Stomach (tissue), 19 donors: ENCODE measurements at places on chromosomes 5 and 9. TPM values are rescaled to one million over a fixed set of nuclear protein-coding genes. Genes with fewer than 3 reads are reported as not detected.
A peak's percentile ranks its signal among the peaks of the same experiment; 100 is the strongest.

DNA sequence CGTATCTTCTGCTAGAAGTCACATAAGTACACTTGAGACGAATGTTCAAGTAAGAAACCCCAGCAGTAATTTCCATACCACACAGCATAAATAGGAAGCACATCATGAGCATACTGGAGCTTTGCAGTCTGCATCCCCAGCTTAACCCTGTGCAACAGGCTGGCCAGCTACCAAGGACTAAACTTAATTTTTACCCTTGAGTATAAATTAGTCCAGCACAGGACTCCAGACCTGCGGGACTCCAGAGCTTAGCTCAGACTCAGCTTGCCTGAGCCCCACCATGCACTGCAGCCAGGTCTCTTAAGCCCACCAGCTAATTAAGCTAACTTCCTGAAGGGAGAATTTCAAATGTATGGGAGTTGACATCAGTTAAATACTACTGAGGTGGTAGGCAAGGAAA is 491.0 kb downstream of the ARHGEF28 start:
- no peak for DNase-seq

DNA sequence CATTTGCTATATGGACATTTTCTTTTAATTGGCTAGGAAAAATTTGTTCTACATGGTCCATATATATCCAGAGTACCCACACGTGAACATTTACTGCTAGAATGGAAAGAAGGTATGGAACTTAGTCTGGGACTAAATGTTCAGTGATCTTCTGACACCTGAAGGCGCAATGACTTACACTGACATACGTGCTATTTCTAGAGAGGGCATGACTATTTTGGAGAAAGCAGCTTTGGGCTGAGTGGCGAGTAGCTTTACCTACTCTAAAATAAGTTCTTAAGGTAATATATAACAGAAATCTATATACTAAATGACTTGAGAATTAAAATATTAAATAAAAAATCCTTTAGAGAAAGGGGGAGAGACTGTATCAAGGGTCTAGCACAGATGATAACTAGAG is 10.4 kb downstream of the NNT start:
- no peak for DNase-seq

DNA sequence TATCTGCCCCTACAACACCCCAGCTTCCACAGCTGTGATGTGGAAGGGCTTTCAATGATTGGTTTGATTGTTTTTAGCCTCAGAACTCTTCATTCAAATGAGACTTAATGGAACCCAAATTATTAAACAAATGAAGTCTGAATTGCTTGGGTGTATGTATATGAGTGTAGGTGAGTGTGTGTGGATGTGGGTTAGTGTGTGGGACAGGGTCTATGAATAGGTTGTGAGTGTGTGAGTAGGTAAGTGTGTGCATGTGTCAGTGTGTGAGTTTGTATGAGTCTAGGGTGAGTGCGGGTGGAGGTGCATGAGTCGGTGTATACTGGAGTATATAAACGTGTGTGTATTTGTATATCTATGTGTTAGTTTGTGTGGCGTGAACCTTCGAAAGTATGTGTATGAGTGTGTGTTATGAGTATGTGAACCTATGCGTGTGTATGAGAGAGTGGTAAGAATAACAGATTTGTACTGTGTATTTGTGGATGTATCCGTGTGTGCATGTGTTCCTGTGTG is 26.9 kb downstream of the COL15A1 start:
- DNase-seq: no peak

DNA sequence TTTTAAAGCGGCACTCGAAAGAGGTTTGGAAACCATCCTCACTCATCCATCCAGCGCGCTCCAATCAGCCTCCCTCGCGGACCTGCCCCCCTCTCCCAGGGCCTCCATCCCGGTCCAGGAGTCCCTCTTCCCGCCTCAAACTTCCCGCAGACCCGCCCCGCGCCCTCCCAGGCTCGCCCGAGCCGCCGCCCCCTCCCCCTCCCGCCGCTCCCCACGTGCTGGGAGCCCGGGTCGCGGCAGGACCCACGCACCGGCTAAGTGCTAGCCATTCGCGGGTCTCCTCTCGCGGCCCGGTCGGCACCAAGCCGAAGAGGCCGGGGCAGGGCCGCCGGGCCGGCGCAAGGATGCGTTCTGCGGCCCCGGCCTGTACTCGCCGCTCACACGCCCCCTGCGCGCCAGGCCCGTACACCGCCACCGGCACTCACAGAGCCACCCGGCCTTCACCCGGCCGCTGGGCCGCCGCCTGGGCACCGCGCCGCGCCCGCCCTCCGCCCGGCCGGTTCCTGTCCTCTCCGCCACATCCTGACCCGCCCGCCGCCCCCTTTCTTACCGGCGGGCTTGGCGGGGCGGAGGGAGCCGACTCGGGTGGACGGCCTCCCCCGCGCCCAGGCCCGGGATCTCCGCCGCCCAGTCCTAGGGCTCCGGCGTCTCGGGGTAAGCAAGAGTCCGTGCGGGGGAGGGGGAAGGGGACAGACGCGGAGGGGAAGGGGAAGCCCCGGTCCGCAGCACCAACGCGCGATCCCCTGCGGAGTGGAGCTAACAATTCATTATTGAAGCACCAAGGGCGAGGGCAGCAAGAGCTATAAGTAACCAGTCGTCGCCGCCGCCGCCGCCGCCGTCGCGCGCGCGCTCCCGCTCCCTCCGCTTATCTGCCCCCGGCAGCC is 576 bp downstream of the CHD1 start:
- DNase-seq: peak; percentile 57

- no peak for DNase-seq
Measured at GRCh38 chr5:90437663-90438062, 28.1 kb upstream of the CETN3 start.

GRCh38 chr9:18423791-18424531 is 50.0 kb upstream of the ADAMTSL1 start:
- no peak for DNase-seq

GRCh38 chr5:111223101-111223786 is 940 bp upstream of the CAMK4 start:
- DNase-seq: no peak

DNA sequence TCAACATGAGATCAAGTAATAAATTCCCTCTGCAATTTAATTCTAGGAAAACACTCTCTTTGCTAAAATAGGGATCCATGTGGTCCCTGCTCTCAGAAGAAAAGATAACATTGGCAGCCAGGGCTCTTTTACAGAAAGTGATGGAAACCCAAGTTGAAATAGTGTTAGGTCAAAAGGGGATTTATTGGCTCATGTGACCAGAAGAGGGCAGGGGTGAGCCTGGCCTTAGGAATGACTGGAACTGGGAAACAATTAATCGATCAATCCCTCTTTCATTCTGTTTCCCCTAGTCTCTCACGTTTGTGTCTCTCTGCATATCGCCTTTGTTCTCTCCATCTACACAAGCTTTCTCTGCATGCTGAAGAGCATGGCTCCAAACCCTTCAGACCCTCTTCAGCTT is 58.3 kb upstream of the ALDH1B1 start:
- DNase-seq: peak; percentile 13

DNA sequence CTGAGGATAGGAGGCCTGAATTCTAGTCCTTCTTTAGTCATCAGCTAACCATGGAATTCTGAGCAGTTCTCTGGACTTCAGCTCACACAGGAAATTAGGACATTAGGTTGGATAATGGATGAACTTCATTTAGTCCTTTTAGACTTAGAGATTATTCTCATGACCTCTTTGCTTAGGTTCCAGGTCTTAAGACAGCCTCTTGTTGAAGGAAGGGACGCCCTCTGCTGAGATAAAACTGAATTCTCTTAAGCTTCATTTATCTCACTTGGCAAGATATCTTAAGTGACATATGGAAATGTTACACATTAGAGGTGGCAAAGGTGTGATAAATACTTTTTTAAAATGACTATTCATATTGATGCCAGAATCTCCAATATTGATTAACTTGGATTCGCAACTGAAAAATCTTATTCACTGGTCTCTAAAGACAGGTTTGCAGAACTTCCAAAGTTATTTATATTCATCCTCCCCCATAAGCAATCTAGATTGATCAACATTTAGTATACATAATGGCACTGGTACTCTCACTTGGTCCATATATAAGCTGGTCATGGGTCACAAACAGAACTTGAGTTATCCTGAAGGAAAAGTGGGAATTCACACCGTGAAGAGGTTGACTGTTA is 16.9 kb upstream of the ZNF366 start:
- peak; percentile 69 for DNase-seq

DNA sequence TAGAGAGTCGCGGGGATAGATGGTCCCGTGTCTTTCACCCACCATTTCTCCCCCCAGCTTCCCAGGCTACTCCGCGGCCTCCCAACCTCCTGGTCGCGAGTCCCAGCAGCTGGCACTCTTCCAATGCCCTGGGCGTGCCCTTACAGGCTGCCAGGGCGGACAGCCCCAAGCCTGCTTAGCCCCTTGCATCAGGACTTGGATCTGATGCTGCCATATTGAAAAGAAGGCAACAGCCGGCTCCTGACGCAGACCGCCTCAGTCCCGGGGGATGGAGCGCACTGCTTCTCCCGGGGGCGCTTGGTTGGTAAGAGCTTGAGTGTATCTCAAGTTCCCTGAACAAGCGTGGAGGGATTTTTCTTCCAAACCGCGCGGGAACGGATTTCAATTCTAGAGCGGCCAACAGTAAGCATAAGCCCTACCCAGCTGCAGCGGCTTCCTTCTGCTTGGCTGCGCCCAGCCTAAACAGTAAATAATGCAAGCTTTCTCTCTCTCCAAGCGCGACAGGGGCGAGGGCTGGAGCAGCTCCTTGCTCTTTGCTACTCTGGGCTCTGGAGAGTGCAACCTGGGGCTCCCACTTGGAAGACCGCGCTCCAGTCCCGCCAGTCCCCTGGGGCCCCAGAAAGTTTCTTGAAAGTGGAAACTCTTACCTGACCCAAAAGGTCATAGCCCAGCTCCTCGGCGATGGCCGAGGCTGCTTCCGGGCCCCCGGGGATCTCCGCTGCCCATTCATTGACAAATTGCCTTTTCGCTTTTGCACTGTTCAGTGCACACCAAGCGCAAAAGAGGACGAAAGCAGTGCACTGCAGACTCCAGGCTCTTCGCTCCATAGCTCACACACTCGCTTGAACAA is 607 bp downstream of the PCSK1 start:
- DNase-seq: peak; percentile 45

- no peak for DNase-seq
Measured at GRCh38 chr5:72600391-72600981, 93.3 kb upstream of the ZNF366 start.

GRCh38 chr9:121830441-121831140 is 179.2 kb downstream of the DAB2IP start:
- no peak for DNase-seq

DNA sequence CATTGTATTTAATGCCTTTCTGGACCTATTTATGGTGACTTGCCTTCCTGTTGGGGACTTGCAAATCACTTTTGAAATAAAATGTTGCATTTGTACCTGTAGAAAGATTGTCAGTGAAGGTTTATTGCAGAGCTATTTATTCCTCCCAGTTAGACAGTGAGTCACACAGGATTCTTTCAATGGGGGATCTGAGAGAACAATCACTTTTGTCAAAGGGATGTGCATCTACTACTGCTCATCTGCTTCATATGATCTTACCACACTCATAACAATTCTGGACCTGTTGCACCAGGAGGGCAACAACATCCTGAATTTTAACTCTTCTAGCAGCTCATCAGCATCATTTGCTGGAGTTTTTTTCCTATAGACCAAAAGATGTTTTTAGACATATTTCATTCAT is 66.8 kb downstream of the FBXL7 start:
- DNase-seq: no peak

DNA sequence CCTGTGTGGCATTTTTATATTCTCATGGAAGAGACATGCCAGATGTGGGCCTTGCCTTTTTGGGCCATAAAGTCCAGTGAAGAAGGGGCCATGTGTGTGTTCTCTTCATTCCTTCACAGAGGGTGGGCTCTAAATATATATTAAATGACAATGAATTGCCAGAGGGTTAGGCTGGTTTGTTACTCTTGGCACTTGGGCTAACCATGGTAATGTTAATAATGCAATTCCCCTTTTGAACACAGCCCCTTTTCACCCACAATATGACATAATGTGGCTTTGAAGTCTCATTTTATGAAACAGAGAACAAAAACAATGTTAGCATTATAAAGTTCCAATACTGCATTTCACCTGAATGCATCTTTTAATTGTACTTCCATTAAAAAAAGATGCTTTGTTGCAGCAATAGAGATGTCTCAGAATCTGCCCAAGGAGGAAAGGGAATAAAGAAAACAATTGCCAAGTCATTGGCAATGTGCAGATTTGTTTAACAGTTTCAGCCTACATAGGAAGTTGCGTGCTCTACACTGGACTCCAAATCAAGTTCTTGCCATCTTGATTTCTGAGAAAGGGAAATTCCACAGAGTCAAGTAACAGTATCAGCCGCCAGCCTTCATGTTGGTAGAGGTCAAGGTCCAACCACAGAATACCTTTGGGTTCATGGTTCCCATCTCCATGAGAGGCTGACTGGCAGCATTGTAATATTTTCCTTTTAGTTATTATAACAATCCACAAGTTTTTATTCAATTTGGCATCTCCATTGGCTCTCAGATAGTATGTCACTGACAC is 141.9 kb downstream of the SLC12A2 start:
- no peak for DNase-seq

DNA sequence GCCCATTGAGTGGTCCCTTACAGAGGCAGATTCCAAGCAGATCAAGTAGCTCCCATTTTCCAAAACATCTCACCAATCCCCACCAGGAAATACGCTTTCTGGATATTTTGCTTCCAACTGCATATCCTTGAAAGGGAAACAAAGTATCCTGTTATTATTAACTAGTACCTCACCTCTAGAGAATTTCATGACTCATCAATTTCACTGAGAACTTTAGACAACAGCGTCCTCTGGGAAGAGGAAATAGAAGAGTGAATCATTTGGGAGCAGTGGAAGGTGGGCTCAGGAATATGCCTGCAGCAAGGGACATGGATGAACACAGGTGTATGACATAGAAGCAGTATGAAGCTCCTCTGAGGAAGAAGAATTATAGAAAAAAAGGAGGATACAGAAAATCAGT is 186.7 kb downstream of the MARCHF11 start:
- no peak for DNase-seq

- no peak for DNase-seq
Measured at GRCh38 chr9:134882204-134882785, 1.7 kb downstream of the FCN2 start.

DNA sequence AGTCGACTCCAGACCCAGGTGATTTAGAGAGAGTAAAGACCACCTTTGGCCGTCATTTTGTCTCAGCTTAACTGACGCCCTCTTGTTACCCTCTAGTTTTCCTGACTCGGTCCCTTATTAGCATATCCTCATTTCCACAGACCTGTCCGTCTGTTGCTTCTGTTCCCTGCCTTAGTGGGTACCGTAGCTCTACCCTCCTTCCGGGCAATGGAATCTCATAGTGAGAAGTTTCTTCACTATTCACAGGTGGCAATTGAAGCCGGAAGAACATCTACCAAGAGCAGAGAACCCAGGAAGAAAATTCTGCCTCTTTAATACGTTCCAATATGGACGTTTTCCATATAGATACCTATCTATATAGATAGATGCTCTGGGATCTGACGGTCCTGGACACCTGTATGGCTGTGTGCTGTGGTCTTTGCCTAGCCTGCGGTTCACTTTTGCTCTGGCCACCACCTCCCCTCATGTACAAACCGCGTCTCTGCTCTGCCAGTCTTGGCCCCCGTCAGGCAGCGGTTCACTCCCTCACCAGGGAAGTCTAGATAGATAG is 652 bp upstream of the TMEM161B start:
- DNase-seq: no peak

The GALNT12 gene
- 212 TPM for total RNA-seq

The FAM78A gene
- 1.9 TPM for total RNA-seq

The PCDHB5 gene
- 0.58 TPM for total RNA-seq

The ENTREP1 gene
- total RNA-seq: 15.1 TPM

The ACTL7B gene
- total RNA-seq: not detected

The CACNA1B gene
- 0.29 TPM for total RNA-seq

The ALDH1A1 gene
- total RNA-seq: 317 TPM

The TOR4A gene
- 10.5 TPM for total RNA-seq

The TRPM6 gene
- total RNA-seq: 1.1 TPM

The OTP gene
- not detected for total RNA-seq

The SPATA9 gene
- total RNA-seq: 0.55 TPM

The TXNDC8 gene
- not detected for total RNA-seq

The PCDHGB3 gene
- 3.8 TPM for total RNA-seq

The NEURL1B gene
- total RNA-seq: 17.4 TPM
